Muscle of leg (tissue), 16 donors: ENCODE measurements at places on chromosomes 3 and 15.
A peak's percentile ranks its signal among the peaks of the same experiment; 100 is the strongest.

- peak; percentile 13 for DNase-seq
These were observed at the start of gene BNC1 for GRCh38 chr15:83284559-83285283. Gene BNC1 (minus strand): TSS chr15:83284664. CDS start chr15:83284628, 36 bp downstream.

GRCh38 chr3:10342781-10343180, 21.9 kb upstream of the SEC13 start:
- DNase-seq = no peak

GRCh38 chr3:64188810-64189560, 36.3 kb downstream of the PRICKLE2 start:
- DNase-seq = peak; percentile 67

GRCh38 chr3:112979244-112979832, 4.4 kb upstream of the CD200R1 start:
- DNase-seq = peak; percentile 52

GRCh38 chr15:66390678-66391077, 4.0 kb downstream of the MAP2K1 start:
- DNase-seq = peak; percentile 45

- DNase-seq = peak; percentile 56
These were observed 10.2 kb downstream of the MBNL1 start for GRCh38 chr3:152278756-152279427.

DNA sequence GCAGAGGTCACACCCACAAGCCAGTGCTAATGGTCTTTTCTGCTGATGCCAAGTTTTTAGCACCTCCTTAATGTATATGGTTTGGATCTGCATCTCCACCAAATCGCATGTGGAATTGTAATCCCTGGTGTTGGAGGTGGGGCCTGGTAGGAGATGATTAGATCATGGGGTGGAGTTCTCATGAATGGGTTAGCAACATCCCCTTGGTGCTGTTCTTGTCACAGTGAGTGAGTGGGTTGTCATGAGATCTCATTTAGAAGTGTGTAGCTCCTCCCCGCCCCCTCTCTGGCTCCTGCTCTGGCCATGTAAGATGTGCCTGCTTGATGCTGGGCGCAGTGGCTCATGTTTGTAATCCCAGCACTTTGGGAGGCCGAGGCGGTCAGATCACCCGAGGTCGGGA, 37.3 kb upstream of the KLHL6 start:
- no peak for DNase-seq
